ENCODE measurements at places on chromosomes 3 and 15.
A peak's percentile ranks its signal among the peaks of the same experiment; 100 is the strongest.

GRCh38 chr3:175493301-175493700, 634.2 kb downstream of the NAALADL2 start:
- no peak for DNase-seq

- DNase-seq, result no peak
Observed at GRCh38 chr3:155233213-155233612, 60.3 kb downstream of the STRIT1 start.

DNA sequence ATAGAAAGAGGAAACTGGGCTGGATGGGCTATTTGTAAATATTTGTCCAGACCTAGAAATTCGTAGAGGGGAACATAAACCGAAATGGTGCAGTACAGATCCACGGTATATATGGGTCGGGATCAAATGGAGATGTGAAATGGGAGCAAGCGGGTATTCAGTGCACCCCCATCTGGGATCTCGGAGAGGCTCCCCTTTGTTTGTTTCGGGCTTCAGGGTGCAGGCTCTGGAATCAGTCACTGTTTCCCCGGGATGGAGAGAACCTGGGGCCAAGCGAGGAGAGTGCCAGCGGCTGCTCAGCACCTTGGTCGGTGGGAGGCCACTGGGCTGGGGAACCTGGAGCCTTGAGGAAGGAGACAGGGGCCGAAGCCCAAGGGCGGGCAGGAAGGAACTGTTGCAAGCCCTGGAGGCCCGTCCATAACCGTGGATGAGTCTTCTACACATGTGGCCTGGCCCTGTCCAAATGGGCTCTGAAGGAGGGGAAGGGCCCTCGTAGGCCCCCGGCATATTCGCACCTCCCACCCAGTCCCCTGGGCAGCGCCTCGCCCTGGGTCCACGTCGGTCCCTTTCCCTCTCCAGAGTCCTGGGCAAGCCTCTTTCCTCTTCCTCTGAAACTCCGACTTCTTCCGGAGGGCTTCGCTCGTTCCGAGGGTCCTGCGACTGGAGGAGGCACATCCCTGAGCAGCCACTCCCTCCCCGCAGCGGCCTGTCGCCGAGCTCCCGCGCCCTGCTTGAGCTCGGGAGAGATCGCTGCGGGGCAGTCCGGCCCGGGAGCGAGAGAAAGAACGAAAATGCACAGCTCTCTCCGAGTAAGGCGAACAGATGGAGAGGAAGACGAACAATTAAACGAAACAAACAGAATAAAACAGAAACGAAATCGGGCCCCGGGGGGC, 3.0 kb downstream of the ISL2 start:
- no peak for DNase-seq

GRCh38 chr3:56302417-56302816, 165.8 kb downstream of the ERC2 start:
- no peak for DNase-seq

- DNase-seq, result no peak
Observed at GRCh38 chr3:32405711-32406323, 14.2 kb downstream of the CMTM7 start.

DNA sequence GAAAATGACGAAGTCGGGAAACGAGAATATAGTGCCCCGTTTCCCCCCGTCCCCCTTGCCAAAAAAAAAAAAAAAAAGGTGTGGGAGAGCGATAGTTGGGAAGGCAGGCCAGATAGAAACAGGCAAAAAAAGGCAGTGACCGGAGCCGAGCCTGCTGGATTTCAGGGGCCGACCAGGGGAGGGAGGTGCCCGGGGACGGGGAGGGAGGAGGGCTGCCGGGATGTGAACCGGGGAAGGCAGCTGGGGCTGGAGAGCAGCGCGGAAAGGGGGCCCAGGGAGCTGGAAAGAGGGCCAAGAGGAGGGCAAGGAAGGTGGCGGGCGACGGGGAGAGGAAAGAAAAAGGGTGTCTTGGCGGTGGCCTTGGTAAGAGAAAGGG, 837 bp downstream of the LRRN1 start:
- peak; percentile 25 for DNase-seq

GRCh38 chr3:90011131-90011530, 903.7 kb downstream of the EPHA3 start:
- DNase-seq, result no peak

DNA sequence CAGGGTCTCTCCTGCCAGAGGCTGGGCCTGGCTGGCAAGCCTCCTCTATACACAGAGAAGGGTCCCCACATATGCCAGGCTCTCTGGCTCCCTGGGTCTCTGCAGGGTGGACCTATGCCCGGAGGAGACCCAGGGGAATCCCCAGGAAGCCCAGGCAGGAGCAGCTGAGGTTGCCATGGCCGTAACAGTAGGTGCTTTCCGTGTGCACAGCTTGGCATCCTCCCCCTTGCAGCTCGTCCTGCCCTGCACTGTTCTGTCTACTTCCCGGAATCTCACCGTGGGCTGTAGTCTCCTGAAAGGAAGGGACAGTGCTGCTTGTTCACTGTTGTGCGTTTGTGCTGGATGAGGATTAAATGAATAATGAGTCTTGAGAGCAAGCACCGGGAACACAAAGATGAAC, 47.8 kb downstream of the DAPK2 start:
- no peak for DNase-seq

DNA sequence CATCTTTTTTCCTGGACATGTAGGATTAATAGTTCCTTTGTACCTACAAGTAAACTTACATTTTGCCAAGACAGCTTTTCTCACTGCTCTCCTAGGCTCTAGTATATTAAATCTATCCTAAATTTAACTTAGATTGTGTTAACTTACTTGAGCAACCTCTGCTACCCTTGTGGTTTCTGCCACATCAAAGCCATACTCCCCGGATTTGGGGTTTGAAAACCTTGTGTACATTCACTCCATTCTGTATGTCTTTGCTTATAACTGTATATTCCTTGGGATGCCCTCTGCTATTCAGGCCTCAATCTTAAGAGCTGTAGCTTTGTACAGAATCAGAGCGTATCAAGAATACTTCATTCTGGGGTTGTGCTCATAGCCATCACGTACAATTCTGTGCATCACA, 60.4 kb downstream of the ARIH1 start:
- DNase-seq, result no peak

GRCh38 chr3:155870945-155871745, 695 bp downstream of the GMPS start:
- DNase-seq, result peak; percentile 26

DNA sequence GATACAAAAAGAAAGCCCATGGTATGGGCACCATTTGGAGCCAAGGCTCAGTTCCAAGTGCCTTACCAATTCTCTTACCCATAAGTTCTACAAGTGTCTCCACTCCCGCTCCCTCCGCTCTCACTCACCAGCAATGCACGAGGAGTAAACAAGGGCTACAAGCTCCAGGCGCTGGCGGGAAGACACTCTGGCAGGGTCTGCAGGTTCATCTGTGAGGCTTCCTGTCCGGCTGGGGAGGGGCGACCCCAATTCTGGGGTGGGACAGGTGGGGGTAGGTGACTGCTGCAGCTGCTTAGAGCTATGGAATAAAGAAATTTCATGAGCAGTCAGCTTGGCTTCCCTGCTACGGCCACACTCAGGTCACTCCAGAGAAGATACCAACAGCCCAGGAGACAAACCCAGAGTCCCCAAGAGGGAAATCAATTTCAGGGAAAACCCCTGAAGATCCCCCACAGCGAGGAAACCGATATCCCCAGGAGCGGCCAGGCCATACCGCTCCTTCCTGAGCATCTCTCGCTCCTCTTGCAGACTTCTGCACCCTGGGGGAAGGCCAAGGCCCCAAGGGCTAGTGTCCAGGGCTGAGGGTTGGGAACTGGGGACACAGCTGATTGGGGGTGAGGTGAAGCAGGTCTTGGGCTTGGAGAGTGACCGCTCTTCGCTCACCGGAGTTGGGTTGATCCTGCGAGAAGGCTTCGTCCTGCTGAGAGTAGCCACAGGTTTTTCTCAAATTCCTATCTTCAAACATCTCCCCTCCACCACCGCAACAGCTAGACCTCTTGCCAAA, 1.4 kb downstream of the CDAN1 start:
- no peak for DNase-seq

- DNase-seq, result no peak
Observed at GRCh38 chr3:40332684-40333083, 23.2 kb downstream of the EIF1B start.

- DNase-seq, result no peak
Observed at GRCh38 chr3:149509526-149509925, 35.0 kb downstream of the TM4SF4 start.

DNA sequence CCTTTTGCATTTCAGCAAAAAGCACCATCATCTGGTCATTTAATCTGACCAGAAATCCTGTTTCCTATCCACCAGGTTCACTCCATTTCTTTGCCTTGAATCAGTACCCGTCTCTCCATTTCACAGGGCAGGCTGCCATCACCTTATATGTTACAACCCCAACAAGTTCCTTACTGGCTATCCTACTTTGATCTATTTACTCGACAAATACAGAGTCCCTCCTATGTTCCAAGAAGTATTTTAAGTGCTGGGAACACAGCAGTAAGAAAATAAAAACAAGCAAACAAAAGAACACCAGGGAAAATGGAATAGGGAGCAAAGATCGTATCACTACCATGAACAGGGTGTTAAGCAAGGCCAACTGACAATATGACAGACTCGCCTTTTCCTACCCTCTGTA, 295.2 kb upstream of the WNT5A start:
- DNase-seq, result no peak

DNA sequence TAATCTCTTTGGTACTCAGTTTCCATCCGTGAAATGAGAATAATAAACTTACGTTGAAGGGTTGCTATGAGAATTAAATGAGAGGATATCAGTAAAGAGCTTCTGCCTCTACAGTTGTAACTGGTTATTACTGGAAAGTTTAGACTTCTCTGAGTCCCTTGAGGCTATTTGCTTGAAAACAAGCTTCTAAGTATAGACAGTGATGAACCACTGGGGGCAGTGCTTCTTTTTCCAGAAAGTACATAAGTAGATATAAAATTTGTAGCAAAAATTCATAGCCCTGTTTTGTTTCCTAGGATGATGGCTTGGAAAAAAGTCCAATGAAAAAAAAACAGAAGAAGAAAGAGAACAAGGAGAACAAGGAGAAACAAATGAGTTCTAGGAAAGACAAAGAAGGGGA, 87.1 kb downstream of the RGMA start:
- DNase-seq, result no peak

GRCh38 chr15:70717237-70717793, 46.0 kb downstream of the UACA start:
- no peak for DNase-seq

- DNase-seq, result no peak
Observed at GRCh38 chr3:39376959-39377634, 6.1 kb upstream of the SLC25A38 start.

- no peak for DNase-seq
Observed at GRCh38 chr15:60685346-60685937, 206.5 kb upstream of the ICE2 start.

DNA sequence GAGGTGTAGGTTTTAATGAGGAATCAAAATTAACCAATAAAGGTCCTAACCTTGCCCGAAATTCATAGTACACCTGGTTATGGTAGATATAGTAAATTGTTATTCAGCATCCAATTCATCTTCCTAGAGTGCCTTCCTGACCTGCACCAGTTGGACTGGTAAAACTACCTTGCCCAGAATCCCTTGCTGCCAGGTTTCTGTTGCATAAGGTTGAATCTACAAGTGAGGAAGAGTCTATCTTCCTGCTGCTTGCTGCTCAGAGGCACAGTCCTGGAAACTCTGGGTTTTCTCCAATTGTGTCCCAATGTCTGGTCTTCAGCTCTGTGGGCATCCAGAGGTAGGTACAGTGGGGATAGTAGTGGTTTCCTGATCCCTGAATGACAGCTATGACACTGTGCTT, 17.3 kb downstream of the CCDC54 start:
- no peak for DNase-seq

- no peak for DNase-seq
Observed at GRCh38 chr3:99863002-99863401, 45.3 kb downstream of the CMSS1 start.
